ENCODE measurements at places on chromosomes 7 and 10.

GRCh38 chr10:470339-471003 is 219.0 kb downstream of the DIP2C start:
- DNase-seq = no peak

- DNase-seq = no peak
Observed at GRCh38 chr7:116726149-116726548, 54.2 kb downstream of the MET start.

- DNase-seq = no peak
Observed at GRCh38 chr10:61878740-61879068, 22.8 kb upstream of the ARID5B start.

DNA sequence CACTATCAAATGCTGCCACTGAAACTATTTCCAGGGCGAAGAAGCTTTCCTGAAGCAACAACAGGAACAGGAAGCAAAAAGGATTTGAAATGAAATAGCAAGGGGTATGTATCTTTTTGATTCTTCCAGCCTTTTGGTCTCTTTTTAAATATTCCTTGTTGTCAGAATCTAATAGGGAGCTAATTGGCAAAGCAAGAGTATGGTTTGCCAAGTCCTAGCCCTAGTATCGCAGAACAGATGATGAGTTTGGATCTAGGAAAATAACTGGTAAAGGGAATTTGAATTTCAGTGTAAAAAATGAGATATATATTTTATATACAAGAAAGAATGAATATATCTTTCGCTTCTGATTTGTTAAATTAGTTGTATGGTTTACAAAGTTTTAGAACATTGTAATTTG is 252.5 kb downstream of the ANKRD7 start:
- DNase-seq = no peak

GRCh38 chr10:48300556-48300955 is 5.9 kb upstream of the MAPK8 start:
- no peak for DNase-seq

- no peak for DNase-seq
Observed at GRCh38 chr7:50567715-50568261, 2.6 kb upstream of the DDC start.

DNA sequence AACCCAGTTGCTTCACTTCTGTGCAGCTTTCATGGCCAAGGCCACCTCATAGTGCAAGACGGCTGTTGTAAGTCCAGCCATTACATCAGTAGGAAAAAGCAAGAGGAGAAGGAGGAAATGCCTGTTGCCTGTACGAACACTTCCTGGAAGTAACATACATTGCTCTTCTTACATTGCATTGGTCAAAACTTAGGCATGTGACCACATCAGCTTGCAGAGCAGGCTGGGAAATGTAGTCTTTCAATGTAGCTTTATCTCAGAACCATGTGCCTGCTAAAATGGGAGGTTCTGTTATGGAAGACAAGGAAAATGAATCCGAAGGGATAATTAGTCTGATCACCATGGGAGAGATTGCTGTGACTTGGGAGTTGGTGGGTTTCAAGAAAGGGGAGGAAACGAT is 4.3 kb downstream of the SLC29A3 start:
- no peak for DNase-seq

DNA sequence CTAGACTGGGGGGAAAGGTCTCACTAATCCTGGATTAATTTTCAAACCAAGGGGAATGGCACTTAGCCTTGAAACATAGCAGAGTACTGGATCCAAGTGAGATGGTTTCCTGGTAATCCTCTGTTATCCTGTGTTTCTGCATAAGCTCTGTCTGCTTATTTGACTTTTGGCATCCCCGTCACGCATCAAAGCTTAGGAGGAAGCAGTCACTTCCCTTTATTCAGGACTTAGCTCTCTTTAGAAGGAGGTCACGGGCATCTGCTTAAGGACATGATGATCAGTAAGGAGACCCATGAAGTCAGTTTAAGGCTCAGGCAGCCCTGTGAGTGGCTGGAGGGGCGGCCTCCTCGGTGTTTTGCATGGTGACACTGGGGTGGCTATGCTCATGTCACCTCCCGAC is 30.0 kb downstream of the TSPAN15 start:
- DNase-seq = no peak

GRCh38 chr7:45585628-45586027 is 11.5 kb downstream of the ADCY1 start:
- no peak for DNase-seq
